Activated naive CD4-positive, alpha-beta T cell treated with anti-CD3 and anti-CD28 coated beads, Interleukin-2, amount 10 ng/mL, durations not matched to agents 5 hours and 36 hours (primary cell): ENCODE measurements at places on chromosomes 13 and 19. TPM values are rescaled to one million over a fixed set of nuclear protein-coding genes. Genes with fewer than 3 reads are reported as not detected.

SPRY2 gene
- total RNA-seq: not detected

RETN gene
- not detected for total RNA-seq

OLFM2 gene
- 23.0 TPM for total RNA-seq

ZNF543 gene
- total RNA-seq: 7.7 TPM

TGFBR3L gene
- total RNA-seq: 1.4 TPM

SYCN gene
- not detected for total RNA-seq

ZBTB32 gene
- total RNA-seq: 15.2 TPM

JAK3 gene
- total RNA-seq: 209 TPM

AKT2 gene
- 139 TPM for total RNA-seq

SLC8A2 gene
- total RNA-seq: not detected

CCDC194 gene
- 2.1 TPM for total RNA-seq

LGALS7B gene
- total RNA-seq: not detected

INSL3 gene
- total RNA-seq: 7.4 TPM

FPR3 gene
- not detected for total RNA-seq

PGLYRP1 gene
- total RNA-seq: not detected

PEG3 gene
- total RNA-seq: not detected

ZNF285 gene
- 1.2 TPM for total RNA-seq

ZNF222 gene
- 3.6 TPM for total RNA-seq

C1QTNF9B gene
- not detected for total RNA-seq

CATSPERD gene
- not detected for total RNA-seq

ZNF724 gene
- total RNA-seq: 11.4 TPM

NLRP11 gene
- not detected for total RNA-seq

MEF2B gene
- total RNA-seq: 2.7 TPM
